ENCODE measurements at places on chromosomes 5 and 9.

- DNase-seq, result no peak
Measured at GRCh38 chr5:151156507-151157420, 815 bp downstream of the ANXA6 start.

- DNase-seq, result peak; percentile 55
Measured at GRCh38 chr9:25678147-25678666, at the start of gene TUSC1. Gene TUSC1, minus strand, starts transcription at chr9:25678444. Its CDS starts 132 bp downstream, at chr9:25678312.

- no peak for DNase-seq
Measured at GRCh38 chr9:2420543-2420942, 201.0 kb upstream of the VLDLR start.

DNA sequence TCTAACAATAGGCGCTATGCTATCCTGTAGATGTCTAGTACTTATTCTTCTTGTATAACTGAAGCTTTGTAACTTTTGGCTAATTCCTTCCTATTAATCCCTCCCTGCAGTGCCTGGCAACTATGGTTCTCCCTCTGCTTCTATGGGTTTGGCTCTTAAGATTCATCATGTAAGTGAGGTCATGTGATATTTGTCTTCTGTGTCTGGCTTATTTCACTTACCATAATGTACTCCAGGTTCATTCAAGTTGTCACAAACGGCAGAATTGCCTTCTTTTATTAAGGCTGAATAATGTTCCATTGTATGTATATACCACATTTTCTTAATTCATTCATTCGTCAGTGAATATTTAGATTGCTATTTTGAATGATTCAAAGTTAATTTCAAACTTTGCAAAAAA, 149.9 kb upstream of the GAS1 start:
- DNase-seq, result no peak

- no peak for DNase-seq
Measured at GRCh38 chr5:96838201-96839070, 30.7 kb upstream of the ERAP1 start.

DNA sequence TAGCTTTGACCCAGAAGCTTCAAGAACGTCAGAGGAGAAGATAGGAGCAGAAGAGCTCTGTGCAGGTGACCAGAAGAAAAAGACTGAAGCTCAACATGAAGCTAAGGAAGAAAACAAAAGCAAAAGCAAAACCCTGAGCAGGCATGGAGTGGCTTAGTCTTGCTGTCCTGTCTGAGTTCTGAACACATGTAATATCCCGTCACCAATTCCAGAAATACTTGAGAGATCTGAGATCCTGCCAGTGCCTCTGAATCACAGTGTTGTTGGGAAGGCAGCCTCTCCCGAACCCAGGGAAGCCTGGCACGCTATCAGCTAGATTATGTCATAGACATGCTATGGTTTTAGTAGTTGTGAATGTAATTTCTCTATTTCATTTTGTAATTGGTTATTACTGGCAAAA, 235.7 kb downstream of the ICE1 start:
- no peak for DNase-seq

DNA sequence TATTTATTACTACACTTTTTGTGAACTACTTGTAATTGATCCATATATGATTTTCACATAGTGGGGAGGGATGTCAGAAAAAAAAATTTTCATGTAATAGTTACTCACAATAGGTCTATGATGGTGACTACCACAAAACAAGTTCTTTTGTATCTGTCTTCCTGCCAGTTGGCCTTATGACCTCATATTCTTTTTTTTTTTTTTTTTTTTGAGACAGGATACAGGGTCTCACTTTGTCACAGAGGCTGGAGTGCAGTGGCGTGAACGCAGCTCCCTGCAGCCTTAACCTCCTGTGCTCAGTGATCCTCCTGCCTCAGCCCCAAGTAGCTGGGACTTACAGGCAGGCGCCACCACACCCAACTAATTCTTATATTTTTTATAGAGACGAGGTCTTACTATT, 10.9 kb downstream of the SEC24A start:
- no peak for DNase-seq

DNA sequence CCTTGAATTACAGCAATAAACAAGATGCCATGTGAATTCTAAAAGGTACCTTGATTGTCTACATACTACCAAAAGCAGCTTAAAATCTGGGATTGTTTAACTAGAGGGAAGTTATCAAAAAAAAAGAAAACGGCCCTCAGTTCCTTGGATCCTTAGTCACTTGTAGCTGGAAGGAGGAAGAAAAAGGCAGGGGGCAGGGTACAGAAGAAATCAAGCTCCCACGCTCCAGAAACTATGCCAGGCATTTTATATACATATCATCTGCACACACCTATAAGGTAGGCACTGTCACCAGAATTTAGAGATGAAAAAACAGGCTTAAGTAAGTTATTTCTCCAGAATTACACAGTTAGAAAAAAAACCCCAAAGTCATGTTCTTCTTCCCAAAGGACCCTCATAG, 63.4 kb downstream of the SCAI start:
- DNase-seq, result no peak

- DNase-seq, result no peak
Measured at GRCh38 chr5:153130296-153130695, 360.2 kb upstream of the GRIA1 start.

DNA sequence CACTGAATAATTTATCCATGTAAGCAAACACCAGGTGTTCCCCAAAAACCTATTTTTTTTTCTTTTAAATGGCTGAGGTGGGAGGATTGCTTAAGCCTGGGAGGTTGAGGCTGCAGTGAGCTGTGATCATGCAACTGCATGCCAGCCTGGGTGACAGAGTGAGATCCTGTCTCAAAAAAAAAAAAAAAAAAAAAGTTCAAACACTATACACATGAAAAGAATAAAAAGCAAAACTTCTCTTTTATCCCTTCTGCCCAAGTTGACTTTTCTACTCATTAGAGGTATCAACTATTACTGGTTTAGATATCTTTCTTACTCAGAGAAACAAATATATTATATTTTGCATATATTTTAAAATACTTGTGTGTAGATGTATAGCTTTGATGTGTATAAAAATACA, 17.8 kb downstream of the DCTN4 start:
- no peak for DNase-seq
